AG08395 (cell line): ENCODE measurements at places on chromosomes 7 and 10.
A peak's percentile ranks its signal among the peaks of the same experiment; 100 is the strongest.

DNA sequence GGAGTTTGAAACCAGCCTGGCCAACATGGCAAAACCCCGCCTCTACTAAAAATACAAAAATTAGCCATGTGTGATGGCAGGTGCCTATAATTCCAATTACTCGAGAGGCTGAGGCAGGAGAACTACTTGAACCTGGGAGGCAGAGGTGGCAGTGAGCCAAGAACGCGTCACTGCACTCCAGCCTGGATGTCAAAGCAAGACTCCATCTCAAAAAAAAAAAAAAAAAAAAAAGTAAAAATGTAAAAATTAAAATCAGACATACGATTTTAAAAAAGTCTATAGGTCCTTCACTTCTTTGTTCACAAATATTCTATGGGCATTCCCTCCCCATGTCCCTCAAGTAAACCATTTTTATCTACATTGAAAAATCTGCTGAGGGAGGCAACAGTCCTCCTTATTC is 34.9 kb upstream of the TLL2 start:
- no peak for DNase-seq

- no peak for DNase-seq
Measured at GRCh38 chr10:118444069-118444468, 101.9 kb upstream of the FAM204A start.

- peak; percentile 72 for DNase-seq
Measured at GRCh38 chr10:101839416-101840063, 4.1 kb downstream of the KCNIP2 start.

- no peak for DNase-seq
Measured at GRCh38 chr7:68148440-68148839, 1151.8 kb downstream of the TYW1 start.

- no peak for DNase-seq
Measured at GRCh38 chr10:132246296-132246695, 59.5 kb downstream of the DPYSL4 start.

DNA sequence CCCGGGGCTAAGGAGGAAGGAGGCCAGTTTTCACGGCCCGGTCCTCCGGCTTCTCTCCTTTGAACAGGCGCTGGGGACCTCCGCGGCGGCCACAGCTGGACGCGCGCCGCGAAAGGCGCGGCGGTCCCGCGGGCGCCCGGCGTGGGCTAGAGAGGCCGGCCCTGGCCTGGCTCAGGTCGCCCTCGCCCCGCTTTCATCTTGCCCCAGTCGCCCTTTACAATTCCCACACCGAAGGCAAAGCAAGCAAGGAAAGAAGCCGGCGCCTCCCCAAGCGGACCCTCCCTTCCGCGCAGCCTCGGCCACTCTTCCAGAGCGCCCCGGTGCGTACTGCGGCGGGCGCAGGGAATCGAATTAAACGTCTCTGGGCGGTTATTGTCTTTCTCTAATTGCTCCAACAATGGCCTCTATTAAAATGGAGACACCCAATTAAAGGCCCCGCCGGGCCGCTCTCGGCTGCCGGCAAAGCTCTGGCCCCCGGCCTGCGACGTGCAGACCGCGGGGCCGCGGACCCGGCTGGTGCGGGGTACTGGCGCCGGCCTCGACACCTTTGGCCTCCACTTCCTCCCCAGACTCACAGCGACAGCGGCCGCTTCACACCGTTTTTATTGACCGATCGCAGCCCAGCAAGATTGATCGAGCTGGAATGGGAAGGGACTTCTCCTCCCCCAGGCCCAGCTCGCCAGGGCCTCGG is 4.5 kb upstream of the GATA3 start:
- no peak for DNase-seq

GRCh38 chr7:152173372-152174070 is 148.0 kb downstream of the GALNT11 start:
- no peak for DNase-seq

DNA sequence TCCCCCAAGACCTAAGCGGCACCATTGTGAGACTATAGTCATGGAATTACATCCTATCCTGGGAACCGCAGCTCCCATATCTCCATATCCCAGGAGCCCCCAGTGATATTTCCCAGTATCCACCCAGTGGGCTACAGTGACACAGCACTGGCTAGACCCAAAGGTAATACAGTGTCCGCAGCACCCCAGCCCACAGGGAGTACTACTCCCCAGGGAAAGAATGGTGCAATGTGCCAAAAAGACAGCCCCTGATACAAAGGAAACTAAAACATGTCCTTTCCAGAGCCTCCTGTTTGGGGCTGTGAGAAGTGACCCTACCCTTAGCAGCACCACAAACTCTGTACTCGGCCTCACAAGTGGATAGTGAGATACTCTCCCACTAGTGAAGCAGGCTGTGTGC is 4.5 kb upstream of the IFIT2 start:
- no peak for DNase-seq

DNA sequence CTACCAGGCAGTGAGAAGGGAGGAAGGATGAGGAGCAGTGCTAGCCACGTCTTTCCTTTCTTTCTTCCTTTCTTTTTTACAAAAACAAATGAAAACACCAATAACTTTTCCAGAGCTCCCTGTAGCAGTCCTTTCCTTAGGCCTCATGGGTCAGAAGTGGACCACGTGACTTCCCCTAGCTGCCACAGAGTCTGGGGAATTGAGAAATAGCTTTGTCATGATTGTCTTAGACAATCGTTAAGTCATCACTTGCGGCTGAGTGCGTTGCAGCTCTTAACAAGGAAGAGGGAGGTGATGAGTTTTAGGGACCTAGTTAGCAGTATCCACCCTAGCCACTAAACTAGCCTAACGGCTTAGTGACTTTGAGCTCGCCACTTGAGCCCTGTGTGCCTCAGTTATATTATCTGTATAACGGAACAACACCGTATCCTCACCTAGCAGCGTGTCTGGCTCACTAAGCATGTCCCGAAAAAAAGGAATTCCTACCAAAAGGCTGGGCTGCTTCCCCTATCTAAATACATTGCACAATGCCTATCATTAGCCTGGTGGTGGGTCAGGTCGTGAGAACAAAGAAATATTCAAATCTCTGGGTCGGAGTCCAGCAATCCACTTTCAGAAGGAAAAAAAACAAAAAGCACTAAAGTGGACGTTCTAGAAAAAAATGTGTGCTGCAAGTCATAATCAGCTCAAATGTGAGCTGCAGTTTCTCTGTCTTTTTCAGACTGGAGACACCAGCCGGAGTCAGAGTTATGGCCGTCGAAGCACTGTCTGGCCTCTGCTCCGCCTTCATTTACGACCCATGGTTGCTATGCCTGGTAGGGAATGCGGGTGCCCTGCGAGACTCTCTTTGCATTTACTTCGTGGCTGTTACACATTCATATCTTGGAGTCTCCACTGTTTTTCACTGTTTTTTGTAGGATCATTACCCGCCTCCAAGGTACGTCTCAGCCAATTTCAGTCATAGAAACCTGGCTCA is 338.5 kb upstream of the FOXK1 start:
- no peak for DNase-seq

- DNase-seq, result no peak
Measured at GRCh38 chr7:131835141-131835540, 278.7 kb upstream of the PODXL start.

DNA sequence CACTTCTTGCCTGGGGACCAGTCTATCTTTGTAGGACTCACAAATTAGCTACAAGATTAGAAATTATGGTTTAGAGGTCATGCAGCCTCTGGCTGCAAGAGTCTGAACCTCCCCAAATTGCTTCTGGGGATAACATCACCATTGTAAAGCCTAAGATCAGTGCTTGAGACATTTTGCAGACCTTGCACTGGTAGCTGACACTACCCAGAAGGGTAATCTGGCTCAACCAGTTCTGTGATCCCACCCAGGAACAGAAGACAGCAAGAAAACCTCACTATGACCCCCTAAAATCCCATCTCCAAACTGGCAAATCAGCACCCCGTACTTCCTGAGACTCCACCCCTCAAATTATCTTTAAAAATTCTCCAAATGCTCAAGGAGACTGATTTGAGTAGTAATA is 58.2 kb upstream of the CDK13 start:
- DNase-seq, result no peak

- DNase-seq, result peak; percentile 94
Measured at GRCh38 chr10:123583639-123584418, 82.3 kb upstream of the GPR26 start.

GRCh38 chr7:2870471-2870931 is 26.4 kb upstream of the GNA12 start:
- peak; percentile 66 for DNase-seq

DNA sequence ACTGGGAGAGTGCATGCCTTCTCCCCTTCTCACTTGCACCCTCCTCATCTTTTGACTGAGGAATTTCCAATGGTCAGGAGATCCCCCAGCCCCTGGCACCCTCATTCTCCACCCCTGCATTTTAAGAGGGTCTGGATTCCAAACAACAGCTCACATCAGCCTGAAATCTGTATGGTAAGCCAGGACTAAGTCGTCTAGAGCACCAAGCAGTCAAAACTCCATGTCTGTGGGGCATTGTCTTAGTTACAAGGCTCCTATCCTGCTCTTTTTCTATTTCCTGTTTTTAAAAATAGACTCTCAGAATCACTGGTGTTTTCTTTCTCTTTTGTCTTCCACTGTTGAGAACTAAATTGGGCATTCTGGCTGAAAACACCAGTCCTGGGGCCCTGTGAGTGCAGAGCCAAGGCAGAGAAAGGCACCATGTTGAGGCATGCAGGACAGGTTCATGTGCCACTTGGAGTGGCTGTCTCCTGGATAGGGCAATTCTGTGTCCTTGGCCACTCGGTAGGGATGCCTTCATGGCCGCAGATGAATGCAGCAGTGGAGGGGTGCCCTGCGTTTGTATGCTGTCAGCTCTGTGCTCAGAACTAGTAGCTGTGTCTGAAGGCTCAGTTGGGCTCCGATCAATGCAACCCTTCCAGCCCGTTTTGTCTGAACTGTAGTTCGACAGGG is 216.6 kb upstream of the YAE1 start:
- no peak for DNase-seq
